NCI-H774 (cell line): ENCODE measurements at places on chromosomes 1 and 21.

GRCh38 chr1:159300146-159300545, 2.0 kb upstream of the FCER1A start:
- DNase-seq = no peak

DNA sequence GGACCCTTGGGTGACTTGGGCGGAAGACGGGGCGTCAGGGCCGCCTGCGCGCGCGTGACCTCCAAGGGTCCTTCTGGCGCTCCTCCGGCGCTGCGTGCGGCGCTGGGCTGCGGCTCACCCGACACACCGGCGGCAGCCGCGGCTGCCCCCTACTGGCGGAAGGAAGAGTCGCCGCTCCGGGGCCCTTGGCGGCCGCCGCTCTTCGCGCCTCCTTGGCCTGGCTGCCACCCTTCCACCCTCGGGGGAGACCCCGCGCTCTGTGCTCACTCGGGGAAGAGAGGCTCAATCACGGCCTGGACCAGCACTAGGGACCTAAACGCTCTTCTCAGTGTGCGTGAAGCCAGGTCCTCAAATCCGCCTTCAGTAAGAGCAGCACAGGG, 89.7 kb downstream of the DMRTA2 start:
- DNase-seq = peak; percentile 56

GRCh38 chr1:116182019-116182714, 71.0 kb downstream of the MAB21L3 start:
- DNase-seq = no peak

GRCh38 chr21:43933199-43933598, 68.2 kb downstream of the AGPAT3 start:
- no peak for DNase-seq

GRCh38 chr21:45698493-45699184, 55.1 kb downstream of the PCBP3 start:
- no peak for DNase-seq

DNA sequence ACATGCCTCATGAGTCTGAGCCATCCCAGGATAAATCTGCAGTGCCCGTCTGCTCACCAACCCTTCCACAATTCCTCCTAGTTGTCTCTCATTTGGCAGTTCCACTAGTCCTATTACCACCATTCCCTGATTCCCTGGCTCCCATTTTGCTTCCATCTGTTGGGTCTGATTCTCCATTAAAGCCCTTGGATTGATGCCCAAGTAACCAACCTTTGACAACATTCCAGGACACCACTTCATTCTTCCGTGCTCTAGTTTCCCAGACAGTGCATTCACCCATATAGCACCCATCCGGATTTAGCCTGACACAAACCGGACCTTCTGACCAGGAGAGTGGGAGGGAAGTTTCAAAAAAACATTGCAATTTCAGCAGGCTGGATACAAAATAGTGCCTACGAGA, 189.4 kb upstream of the PALMD start:
- DNase-seq = no peak

GRCh38 chr1:81703756-81704463, 96.8 kb upstream of the ADGRL2 start:
- DNase-seq = no peak

- DNase-seq = no peak
Measured at GRCh38 chr1:177933881-177934280, 36.0 kb downstream of the SEC16B start.

DNA sequence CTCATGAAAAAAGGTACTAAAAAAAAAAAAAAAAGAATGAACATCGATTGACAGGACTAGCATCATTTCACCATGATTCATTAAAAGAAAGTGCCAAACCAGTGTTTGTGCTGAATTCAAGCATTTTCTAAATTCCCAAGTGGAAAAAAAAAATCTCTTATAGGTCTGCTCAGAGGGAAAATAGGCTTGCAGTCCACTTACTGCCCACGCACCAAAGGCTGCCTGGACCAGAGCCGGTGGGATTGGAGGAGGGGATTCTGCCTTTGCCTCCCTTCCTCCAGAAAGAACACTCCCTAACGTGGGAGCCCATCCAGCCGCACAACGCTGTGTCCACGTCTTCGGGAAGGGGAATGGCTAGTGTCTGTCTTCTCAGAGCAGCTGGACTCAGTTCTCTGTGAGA, 5.5 kb upstream of the TRAPPC10 start:
- no peak for DNase-seq

DNA sequence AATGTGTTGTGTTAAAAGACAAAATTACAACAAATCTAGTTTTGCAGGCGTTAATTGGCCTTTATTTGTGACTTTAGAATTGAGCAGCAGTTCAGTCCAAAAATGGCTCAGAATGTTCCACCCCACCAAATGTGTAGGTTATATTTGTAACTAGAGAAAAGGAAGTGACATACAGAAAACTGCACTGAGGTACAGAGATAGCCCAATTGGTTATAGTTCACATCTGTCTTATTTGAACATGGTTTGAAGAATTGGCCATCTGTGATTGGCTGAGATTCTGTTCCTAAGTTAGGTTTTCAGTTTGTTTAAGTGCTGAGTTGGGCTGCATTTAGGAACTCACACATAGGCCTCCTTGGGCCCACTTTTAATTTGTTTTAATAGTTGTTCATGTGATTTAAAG, 12.0 kb upstream of the FMO2 start:
- no peak for DNase-seq

GRCh38 chr21:21030311-21030710, 32.1 kb downstream of the NCAM2 start:
- no peak for DNase-seq

DNA sequence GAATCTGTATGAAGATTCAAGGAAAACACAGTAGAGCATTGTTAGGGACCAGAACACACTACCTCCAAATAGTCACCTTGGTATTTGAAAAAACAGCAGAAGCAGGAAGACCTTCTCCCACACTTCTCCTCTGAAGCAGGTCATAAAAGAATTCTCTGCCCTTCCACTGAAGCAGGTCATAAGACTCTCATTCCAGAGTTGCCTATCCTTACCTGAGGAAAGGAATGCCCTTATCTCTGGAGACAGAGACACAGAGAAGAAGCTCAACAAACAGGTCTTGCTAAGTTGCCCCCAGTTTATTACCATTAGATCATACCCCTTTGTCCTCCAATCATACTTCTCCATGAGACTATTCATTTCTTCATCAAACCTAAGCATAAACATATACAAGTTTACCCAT, 225.8 kb upstream of the TNR start:
- DNase-seq = no peak

DNA sequence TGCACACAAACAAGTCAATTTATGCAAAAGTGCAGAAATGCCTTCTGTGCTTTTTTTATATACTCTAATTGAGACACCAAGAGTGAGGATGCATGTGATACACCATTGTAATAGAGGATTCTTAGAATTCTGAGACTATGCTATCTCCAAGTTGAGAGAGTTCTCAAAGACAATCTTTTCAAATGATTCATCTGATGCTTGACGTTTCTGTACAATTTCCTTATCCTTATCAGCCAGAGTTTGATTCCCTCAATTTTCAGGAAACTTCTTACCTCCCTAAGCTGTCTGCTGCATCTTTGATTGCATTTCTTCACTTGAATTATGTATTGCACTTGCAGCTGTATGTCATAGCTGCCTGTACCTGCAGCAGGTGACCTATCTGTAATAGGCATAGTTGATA, 211.3 kb upstream of the SPAG17 start:
- DNase-seq = no peak

- DNase-seq = no peak
Measured at GRCh38 chr1:164695956-164696665, 137.1 kb downstream of the PBX1 start.

- DNase-seq = no peak
Measured at GRCh38 chr1:193709607-193710006, 523.2 kb upstream of the B3GALT2 start.

GRCh38 chr21:46095083-46095719, 2.7 kb upstream of the COL6A2 start:
- no peak for DNase-seq

DNA sequence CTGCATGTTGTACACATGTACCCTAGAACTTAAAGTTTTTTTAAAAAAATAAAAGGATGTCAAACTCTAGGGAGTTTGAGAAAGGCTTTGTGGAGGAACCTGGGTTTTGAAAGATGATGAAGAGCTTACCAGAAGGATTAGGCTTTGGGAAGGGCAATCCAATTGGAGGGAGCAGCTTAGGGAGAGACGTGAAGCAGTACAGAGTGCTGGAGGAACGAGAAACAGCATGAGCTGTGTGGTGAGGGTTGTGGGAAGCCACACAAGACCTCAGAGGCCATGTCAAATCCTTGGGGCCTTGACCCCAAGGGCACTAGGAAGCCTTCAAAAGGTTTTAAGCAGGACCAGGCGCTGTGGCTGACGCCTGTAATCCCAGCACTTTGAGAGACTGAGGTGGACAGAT, 8.4 kb upstream of the KPNA6 start:
- DNase-seq = no peak

DNA sequence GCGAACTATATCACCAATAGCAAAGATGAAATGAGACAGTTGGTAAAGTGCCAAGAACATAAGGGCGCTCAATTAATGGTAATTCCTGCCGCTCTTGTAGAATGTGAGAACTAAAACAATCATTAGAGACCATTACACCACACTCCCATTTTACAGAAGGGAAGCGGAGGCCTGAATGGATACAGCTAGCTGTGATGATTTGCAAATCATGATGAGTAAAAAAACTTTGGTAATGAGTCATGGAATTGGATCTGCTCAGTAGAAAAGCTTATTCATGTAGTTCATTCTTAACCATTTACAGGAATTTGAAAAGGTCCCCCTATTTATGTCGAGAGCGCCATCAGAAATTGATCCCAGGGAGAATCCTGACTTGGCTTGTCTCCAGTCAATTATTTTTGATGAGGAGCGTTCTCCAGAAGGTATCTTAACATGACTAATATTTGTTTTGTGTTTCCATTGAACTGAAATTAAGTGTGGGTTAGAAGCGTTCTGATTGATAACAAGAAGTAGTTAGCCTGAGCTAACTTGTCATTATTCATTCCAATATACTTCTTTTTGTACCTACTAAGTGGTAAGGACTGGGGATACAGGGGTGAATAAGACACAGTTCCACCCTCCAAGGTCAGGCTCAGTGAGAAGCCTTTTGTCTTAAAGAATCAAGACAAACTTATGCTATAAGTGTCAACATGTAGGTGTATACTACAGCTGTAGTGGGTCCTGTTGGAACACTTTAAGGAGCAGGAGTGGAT, 812 bp downstream of the TTC4 start:
- no peak for DNase-seq

GRCh38 chr1:114078116-114078515, 75.6 kb downstream of the SYT6 start:
- DNase-seq = no peak

- no peak for DNase-seq
Measured at GRCh38 chr21:25891596-25891995, 156.8 kb downstream of the GABPA start.

- DNase-seq = peak; percentile 43
Measured at GRCh38 chr1:167627865-167628641, 2.0 kb upstream of the RCSD1 start.

GRCh38 chr1:54456361-54456760, 50.2 kb upstream of the SSBP3 start:
- DNase-seq = no peak

GRCh38 chr21:45721671-45722070, 78.1 kb downstream of the PCBP3 start:
- DNase-seq = no peak

- DNase-seq = no peak
Measured at GRCh38 chr1:9473032-9473807, 66.0 kb upstream of the SLC25A33 start.

GRCh38 chr1:81097860-81098259, 702.9 kb upstream of the ADGRL2 start:
- DNase-seq = no peak

GRCh38 chr1:20486457-20487235, 636 bp upstream of the CAMK2N1 start:
- peak; percentile 24 for DNase-seq

GRCh38 chr21:45122432-45123132, 48.2 kb downstream of the ADARB1 start:
- no peak for DNase-seq

- no peak for DNase-seq
Measured at GRCh38 chr1:70256664-70257063, 35.5 kb downstream of the SRSF11 start.

GRCh38 chr1:11967028-11967547, 13.2 kb upstream of the MFN2 start:
- DNase-seq = no peak

- DNase-seq = no peak
Measured at GRCh38 chr1:214270097-214270650, 10.8 kb upstream of the SMYD2 start.

GRCh38 chr1:59605184-59605583, 209.6 kb upstream of the HOOK1 start:
- DNase-seq = no peak

- no peak for DNase-seq
Measured at GRCh38 chr21:43294194-43294902, 125.5 kb downstream of the CRYAA start.

GRCh38 chr1:87963556-87963955, 634.9 kb downstream of the LMO4 start:
- DNase-seq = no peak

GRCh38 chr1:201945863-201946223, 505 bp downstream of the LMOD1 start:
- DNase-seq = no peak

DNA sequence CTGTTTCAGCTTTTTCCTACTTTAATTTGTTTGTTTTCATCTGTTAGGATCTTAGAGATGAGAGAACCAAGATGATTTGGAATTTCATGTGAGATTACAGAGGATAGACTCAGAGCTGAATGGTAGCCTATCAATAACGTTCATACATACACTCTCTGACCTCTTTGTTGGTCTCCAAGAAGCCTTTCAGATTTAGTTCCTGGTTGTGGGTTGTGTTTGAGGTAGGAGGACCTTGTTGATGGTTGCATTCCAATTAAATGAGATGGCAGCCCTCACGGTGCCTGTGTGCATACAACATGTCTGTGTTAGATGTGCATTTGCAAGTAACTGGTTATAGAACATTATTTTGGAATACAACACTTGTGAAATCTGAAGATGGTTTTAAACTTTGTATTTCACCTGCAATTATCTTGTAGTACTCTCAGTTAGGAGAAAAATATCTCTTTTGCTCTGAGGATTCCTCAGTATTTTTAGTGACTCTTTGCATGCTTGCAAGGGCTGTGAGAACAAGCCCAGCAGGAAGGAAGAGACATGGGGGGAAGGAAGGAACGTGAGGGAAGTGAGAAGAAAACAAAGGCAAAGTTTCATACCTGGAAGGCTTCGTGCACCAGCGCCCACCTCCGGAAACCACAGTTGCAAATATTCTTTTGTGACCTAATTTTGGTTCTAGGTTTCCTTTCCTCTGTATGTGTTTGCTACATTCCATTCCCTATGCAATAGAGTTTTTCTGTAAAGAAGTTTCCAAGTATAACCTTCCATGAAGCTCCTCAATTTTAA, 291.8 kb downstream of the DISC1 start:
- DNase-seq = no peak

GRCh38 chr1:57277681-57278080, 146.2 kb downstream of the DAB1 start:
- no peak for DNase-seq

- no peak for DNase-seq
Measured at GRCh38 chr21:45265721-45266517, 21.8 kb downstream of the POFUT2 start.

DNA sequence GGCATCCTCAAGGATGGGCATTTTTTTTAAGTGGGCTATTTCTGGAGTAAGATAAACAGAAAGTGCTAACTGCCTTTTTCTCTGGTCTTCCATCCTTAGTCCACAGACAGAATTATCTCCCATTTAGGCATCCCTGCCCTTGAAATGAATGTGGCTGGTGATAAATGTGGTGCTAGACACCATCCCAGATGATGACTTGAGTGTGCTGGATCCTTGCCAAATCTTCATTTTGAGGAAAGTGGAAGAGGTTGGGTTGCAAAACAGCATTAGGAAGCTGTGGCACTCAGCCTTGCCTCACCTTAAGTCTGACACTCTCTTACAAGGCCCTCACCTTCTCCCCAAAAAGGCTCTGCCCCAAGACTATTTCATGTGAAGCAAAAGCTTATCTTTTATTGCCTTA, 19.2 kb downstream of the MAB21L3 start:
- no peak for DNase-seq
